ENCODE measurements at places on chromosomes 4 and X.

DNA sequence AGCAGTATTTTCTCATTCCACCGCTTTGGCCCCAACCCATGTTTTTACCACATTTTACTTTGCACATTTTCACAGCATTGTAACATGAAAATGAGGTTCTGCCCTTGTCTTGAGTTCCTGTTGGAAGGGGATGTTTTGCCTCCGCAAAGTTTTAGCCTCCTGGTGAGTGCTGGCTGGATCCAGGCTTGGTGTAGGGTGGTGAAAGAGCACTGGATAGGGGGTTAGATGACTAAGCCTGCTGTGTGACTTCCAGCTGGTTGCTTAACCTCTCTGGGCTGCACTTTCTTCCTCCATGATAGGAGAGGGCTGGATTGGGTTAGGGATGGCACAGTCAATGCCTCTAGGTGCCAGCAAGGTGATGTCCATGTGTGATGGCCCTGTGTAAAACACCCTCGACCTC, 28.9 kb downstream of the CYTL1 start:
- no peak for DNase-seq

- DNase-seq = no peak
Observed at GRCh38 chr4:57190601-57191481, 80.7 kb upstream of the IGFBP7 start.

DNA sequence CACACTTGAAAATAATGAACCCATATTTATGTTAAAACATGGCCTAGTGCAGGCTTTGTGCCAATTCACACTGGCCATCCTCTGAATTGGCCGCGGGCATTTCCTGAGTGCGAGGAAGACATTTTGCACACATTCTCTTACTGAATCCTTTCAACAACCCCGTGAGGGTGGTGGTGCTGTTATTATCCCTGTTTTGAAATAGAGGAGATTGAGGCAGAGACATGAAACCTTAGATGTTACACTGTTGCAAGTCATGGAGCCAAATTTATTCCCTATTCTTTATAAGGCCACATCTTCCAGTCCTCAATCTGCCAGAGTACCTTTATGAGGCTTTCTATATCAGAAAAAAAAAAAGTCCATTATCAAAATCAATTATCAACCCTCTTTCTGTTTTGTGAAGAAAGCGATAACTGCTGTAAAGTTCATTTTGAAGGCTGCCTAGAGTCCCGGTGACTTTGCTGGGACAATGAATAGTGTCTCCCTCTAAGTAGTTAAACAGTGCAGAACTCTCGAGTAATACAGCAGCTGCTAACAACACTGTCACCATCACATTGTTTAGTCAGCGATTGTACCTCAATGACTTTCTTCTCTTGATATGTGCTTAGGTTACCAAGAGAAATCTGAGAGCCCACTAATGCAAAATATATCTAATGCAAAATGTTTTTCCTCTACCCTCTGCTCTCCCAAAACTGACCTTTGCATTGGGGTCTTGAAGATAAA, 242.3 kb upstream of the PPARGC1A start:
- DNase-seq = no peak

- DNase-seq = no peak
Observed at GRCh38 chr4:137599734-137600133, 67.4 kb upstream of the PCDH18 start.

GRCh38 chr4:154928640-154929257, 147.7 kb downstream of the RBM46 start:
- DNase-seq = no peak

DNA sequence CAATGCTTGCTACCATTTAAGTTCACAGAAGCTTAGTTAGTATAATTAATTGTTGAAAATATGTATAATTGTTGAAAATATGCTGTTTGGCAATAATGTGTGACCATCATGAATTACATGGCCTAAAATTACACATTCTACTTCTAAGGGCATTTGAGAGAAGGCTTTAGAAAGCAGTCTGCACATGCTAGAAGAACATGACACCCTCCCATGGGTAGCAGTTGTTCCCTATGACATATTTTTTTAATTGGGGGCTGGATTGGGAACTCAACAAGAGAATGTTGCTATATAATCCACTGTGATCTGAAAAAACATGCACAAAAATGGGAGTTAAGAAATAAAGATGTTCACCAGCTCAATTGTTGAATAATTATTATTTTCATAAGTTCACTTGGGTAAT, 331.4 kb downstream of the ARHGAP24 start:
- DNase-seq = no peak

GRCh38 chr4:86174506-86174905, 185.3 kb downstream of the MAPK10 start:
- no peak for DNase-seq

GRCh38 chr4:120037411-120037810, 29.2 kb downstream of the MAD2L1 start:
- no peak for DNase-seq

DNA sequence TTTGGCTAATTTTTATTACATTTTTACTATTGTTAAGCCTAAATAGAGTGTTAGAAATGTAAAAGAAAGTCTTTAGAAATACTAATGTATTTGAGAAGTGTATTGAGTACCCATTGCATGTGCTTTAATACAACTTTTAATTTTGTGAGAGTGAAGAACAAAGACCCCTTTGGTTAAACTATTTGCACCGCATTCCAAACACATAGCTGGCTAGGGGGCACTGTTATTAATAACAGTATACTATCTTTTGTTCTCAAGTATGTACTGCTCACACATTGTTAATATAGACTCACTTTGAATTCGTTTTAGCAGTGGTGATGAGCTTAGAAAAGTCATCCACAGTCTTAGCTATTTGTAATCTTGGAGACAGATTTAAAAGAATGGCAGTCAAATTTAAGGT, 106.1 kb downstream of the CLDN22 start:
- no peak for DNase-seq

GRCh38 chr4:101039367-101039766, 308.0 kb downstream of the PPP3CA start:
- DNase-seq = no peak

DNA sequence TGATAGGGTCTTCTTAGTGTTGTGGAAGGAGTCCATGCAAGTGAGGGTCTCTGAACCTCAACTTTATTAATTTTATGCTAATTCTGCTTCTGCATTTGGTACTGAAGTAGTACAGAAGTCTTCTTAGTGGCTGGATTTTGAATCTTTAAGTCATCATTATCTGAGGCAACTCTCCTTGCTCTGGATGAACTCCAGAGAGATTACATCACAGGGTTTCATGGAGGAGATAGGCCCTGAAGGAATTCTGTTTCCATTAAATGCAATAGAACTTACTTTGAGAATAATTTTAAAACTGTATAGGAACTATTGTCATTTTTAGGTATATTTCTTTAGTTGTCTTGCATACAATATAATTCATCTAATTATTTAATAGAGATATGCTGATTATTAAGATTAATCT, 451.2 kb downstream of the FAT4 start:
- no peak for DNase-seq

GRCh38 chrX:151722241-151722846, 6.5 kb downstream of the FATE1 start:
- DNase-seq = no peak

Data from CD4-positive, alpha-beta T cell treated with Interleukin-4 for 1 hour (primary cell).